ENCODE measurements at places on chromosomes 7 and 10.

DNA sequence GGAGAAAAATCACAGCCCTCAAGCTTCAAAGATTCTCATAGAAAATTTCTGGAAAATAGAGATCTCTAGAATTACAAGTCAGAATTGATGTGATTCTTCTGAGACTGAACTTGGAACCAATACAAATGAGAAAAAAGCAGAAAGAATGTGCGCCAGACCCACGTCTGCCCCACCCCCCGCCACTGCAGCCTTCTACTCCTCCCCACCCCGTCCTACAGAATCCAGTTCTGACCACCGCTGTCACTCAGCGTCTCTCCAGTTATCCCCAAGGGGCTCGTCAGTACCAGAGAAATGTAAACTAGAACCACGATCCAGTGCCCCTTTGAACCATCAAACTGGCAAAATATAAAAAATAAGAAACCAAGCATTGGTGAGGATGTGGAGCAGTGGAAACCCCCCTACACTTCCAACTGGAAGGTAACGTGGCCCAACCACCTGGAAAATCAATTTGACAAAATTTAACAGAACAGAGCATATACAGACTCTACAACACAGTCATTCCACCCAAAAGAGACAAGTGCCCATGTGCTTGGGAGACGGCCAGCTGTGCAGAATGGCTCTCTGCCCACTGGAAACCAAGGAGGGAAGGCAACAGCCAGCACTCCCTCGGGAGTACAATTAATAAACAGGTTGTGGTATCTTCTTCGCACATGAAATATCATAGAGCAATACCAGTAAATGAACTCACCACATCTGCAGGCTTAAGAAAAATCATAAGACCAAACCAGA is 397.9 kb downstream of the TNS3 start:
- DNase-seq: no peak

DNA sequence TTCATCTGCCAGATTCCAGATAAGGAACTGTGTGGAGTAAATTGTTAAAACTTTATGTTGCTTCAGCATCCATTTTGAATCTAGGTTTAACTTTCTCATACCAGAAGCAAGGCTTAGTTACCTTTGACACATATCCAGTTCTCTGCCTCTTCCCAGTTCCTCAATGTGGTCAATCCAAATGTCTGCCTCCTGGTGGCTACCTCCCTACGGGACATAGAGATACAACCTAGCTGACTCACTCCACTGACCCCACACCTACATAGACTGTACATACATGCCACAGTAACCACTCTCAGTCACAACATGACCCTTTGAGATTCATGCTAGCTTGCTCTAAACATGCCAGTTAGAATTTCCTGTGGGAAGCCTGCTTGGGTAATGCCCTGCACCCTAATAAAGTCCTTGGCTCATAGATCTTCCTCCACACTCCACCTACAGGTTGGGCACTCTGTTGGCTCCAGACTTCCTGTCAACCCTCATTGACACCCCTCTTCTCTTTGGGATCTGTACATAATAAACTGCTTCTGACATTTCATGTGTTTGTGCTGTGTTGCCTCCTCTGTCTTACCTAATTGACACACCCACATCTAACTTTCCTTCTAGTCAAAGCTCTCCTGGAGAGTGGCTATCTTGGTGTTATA is 278.1 kb downstream of the HTR7 start:
- DNase-seq: peak; percentile 19

DNA sequence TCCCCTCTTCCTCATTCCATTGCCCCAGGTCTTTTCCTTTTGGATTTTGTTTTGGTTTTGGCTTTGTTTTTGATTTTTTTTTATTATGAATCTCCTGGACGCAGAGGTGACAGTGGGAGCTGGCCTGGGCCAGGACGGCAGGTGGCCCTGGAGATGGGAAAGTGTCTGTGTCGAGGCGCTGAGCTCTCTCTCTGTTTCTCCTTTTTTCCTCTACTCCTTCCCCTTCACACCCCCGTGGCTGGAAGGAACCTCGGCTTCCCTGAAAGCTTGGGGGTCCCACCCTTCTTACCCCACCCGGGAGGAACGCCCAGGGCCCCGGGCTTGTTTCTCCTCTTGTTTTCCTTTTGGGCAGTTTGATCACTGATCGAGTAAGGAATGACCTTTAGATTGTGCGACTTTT is 13.2 kb downstream of the TRIM8 start:
- no peak for DNase-seq

GRCh38 chr7:45685619-45686240 is 111.6 kb downstream of the ADCY1 start:
- no peak for DNase-seq

GRCh38 chr7:16889851-16890415 is 8.2 kb upstream of the AGR3 start:
- no peak for DNase-seq

DNA sequence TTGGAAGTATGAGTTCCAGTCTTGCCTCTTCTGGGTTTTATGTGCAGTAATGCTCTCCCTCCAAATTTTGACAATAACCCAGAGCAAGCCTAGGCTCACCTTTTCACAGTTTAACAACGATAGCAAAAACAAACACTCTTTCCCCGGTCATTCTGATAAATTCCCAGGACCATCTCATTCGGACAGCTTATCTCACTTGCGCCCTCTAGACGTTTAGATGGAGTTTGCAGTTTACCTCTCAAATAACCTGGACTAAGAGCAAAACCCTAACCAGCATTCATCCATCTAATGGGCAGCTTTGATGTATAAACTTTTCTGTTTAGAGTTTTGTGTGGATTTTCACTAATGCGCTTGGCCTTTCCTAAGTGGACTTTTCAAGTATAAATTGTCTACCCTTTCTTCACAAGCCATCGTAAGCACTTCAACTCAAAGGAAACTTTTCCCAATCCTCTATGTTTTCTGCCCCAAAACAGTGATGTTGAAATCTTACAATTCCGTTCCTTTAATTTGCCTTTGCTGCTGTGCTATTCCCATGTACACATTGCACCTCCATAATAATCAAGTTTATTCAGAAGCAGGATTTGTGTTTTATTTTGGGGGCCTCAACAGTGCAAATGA is 114.9 kb downstream of the HDAC9 start:
- no peak for DNase-seq

DNA sequence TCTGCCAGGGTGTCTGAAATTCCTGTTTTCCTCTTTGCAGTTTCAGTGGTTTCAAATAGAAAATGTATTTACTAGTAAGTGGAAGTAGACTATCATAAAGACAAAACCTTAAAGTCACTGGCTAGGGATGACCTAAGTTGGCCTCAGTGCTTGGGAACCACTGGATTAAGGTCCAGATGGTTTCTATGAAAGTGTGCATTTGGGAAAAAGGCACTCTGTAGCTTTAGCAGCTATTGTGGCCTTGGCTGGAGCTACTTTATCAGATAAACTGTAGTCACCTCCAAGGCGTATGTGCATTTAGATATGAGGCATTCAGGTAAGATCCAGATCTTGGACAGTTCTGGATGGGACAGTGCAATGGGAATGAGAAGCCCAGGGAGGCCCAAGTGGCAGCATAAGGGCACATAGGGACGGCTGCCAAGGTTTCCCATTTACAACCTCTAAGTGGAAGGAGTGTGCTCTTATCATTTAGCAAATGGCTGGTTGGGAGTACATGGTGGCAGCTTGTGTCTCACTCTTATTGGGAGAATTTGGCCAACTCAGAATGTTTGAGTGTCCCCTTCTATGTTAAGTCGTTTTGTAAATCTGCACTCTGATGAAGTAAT is 185.6 kb downstream of the LRMDA start:
- no peak for DNase-seq

DNA sequence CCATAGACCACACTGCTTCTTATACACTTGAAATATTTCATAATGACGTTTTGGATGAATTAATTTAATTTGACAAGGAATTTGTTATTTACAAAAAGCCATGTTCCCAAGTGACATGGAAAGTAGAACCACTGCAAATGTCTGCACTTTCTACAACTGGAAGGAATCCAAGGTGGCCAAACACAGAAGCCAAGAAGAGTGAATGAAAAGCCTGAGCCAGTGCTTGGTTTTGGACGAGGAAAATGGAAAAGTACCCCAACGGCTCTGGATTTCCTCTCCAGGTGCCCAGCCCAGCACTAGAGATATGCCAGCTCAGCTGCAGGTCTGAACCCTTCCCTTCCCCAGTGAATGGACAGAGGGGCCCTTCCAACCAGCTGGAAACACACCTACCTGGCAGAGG is 279.4 kb downstream of the TNS3 start:
- no peak for DNase-seq

Data from suppressor macrophage treated with lipopolysaccharide for 1 hour (primary cell).